Liver (tissue), 10 donors: ENCODE measurements at places on chromosomes 6 and 20.

DNA sequence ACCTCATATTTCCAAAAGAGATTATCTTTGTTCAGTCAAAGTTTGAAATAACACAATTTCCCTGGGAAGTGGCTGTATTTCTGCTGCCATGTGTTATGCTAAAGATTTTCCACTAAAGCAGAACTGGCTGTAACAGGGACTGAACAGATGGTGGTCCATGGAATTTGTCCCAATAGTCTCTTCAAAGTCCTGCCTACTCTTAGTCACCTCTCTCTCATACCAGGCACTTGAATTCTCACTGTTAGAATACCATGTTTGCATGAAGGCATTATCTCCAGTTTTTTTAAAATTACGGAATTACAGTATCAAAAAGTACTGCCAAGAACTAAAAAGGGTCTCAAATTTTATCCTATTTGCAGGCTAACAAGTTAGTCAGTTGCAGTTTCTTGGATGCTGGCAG is 105.0 kb upstream of the HDDC2 start:
- DNase-seq: no peak
- no peaks in the 10 kb centered on the region for H3K4me1 ChIP-seq
- H3K36me3 ChIP-seq: no peaks in the 10 kb centered on the region
- H3K4me3 ChIP-seq: no peak overlapping the region
- H3K27me3 ChIP-seq: no peaks in the 10 kb centered on the region

- no peaks in the 10 kb centered on the region for H3K36me3 ChIP-seq
- no peak overlapping the region for H3K27ac ChIP-seq
- no peak for DNase-seq
- H3K4me3 ChIP-seq: no peak overlapping the region
Observed at GRCh38 chr20:62643521-62644043, 1.3 kb downstream of the SLCO4A1 start.

DNA sequence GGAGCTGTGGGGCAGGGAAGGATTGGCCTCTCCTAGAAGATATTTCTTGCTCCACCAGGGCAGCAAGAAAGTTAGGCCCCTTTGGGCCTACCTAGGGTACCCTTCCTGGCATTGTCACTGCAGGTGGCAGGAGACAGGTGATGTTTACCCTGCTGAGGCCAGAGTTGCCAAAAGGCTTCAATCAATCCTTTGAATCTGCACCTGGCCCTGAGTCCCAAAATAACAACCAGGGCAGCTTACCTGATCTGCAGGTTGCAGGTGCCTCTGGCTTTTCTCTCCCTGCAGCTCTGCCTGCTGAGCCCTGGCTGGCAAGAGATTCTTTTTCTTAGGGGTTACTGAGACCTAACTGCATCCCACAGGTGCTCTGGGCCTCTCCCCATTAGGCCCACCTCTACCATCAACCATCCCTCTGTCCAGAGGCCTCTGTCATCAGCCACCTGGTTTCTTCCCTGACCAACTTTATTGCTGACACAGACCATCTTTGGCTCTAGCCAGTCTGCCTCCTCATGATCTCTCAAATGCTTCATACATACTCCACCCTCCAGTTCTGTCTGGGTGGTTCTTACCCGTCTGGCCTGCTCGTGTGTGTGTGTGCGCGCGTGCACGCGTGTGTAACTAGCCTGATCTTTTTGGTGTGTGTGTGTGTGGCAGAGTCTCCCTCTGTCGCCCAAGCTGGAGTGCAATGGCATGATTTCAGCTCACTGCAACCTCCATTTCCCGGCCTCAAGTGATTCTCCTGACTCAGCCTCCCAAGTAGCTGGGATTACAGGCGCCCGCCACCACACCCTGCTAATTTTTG is 13.7 kb downstream of the BCL2L1 start:
- H3K36me3 ChIP-seq: peaks cover 2% of the 10 kb centered on the region
- no peak for DNase-seq
- H3K4me1 ChIP-seq: peaks cover 26% of the 10 kb centered on the region
- H3K27me3 ChIP-seq: no peaks in the 10 kb centered on the region
- H3K27ac ChIP-seq: peak overlapping the region; percentile 4
- no peak overlapping the region for H3K4me3 ChIP-seq

GRCh38 chr6:21295506-21296240 is 297.9 kb upstream of the SOX4 start:
- no peak overlapping the region for H3K27ac ChIP-seq
- H3K4me3 ChIP-seq: no peak overlapping the region
- H3K27me3 ChIP-seq: no peaks in the 10 kb centered on the region
- no peaks in the 10 kb centered on the region for H3K4me1 ChIP-seq
- no peak for DNase-seq

DNA sequence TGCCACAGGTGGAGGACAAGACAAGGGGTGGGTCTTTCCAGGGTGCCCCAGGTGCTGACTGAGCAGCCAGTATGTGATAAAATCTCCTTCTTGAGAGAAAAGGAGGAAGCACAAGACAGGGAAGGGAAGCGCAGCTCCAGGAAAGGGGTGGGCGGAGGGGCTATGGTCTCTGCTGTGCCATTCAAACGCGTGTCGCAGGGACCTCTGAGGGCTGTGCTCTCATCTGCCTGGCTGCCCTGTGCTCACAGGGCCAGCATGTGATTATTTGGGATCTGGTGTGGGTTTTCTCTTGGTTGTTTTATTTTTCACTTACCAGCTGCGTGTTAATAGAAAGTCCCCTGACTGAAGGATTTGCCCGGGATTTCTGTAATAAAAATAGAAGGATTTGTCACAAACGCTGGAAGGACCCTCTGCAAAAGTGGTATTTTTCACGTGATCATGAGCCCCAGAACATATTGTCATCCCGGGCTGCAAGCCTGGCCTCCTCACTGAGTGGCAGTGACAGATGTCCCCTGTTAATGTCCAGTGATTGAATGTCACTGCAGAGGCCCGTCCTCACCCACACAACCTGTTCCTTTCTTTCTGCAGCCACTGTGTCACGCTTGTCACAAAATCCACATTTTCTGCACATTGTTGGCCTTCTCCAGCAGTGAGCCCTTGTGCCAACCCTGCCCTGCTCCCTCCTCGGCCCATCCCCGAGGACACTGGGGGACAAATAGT is 35.0 kb upstream of the VSX1 start:
- H3K27me3 ChIP-seq: no peaks in the 10 kb centered on the region
- H3K4me3 ChIP-seq: no peak overlapping the region
- no peak overlapping the region for H3K27ac ChIP-seq

- no peak for DNase-seq
- no peaks in the 10 kb centered on the region for H3K27me3 ChIP-seq
- H3K36me3 ChIP-seq: peaks cover 12% of the 10 kb centered on the region
- H3K4me1 ChIP-seq: no peaks in the 10 kb centered on the region
- no peak overlapping the region for H3K4me3 ChIP-seq
Observed at GRCh38 chr20:32829311-32830005, 9.7 kb downstream of the MAPRE1 start.

- peaks cover 12% of the 10 kb centered on the region for H3K27me3 ChIP-seq
- no peak for DNase-seq
- H3K4me3 ChIP-seq: no peak overlapping the region
Observed at GRCh38 chr6:44298055-44298803, 14.9 kb downstream of the AARS2 start.

GRCh38 chr20:43755390-43755789 is 28.6 kb upstream of the GTSF1L start:
- no peak for DNase-seq
- H3K4me1 ChIP-seq: no peaks in the 10 kb centered on the region
- H3K4me3 ChIP-seq: no peak overlapping the region
- no peaks in the 10 kb centered on the region for H3K36me3 ChIP-seq
- H3K27ac ChIP-seq: no peak overlapping the region

- H3K27ac ChIP-seq: peak overlapping the region; percentile 85
- no peaks in the 10 kb centered on the region for H3K27me3 ChIP-seq
- no peak for DNase-seq
- H3K36me3 ChIP-seq: peaks cover 19% of the 10 kb centered on the region
Observed at GRCh38 chr6:33571637-33572316, 8.3 kb downstream of the BAK1 start.

GRCh38 chr6:133761706-133762105 is 127.2 kb upstream of the TCF21 start:
- no peaks in the 10 kb centered on the region for H3K4me1 ChIP-seq
- H3K4me3 ChIP-seq: no peak overlapping the region
- no peak overlapping the region for H3K27ac ChIP-seq

- no peaks in the 10 kb centered on the region for H3K4me1 ChIP-seq
- H3K4me3 ChIP-seq: no peak overlapping the region
- no peak overlapping the region for H3K27ac ChIP-seq
- peaks cover 3% of the 10 kb centered on the region for H3K27me3 ChIP-seq
Observed at GRCh38 chr20:60249436-60249835, 291.2 kb downstream of the CDH26 start.

DNA sequence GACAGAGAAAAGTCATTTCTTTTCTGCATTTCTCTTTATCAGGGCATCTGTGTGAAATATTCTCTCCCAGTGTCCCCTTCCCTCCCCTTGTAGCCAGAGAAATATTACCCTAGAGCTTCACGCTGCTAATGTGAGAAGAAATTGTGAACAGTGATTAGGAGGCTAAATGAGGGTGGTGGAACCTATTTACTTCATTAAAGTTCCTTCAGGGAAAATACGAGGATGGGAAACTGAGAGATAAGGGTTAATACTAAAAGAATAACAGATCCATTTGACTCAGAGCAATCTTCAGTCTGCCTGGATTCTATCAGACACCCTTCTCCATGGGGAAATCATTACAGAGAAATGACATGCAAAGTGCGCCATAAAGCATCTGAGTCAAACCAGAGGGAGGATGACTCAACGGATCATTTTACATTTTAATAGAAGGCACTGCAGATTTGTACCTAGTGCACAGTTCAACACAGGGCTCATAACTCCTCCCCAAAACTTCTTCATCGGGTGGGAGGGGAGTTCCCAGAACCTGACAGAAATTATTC is 131.3 kb downstream of the GJA10 start:
- no peak overlapping the region for H3K27ac ChIP-seq
- H3K36me3 ChIP-seq: no peaks in the 10 kb centered on the region
- no peaks in the 10 kb centered on the region for H3K27me3 ChIP-seq
- no peak overlapping the region for H3K4me3 ChIP-seq
- H3K4me1 ChIP-seq: no peaks in the 10 kb centered on the region

GRCh38 chr6:157254538-157254937 is 68.8 kb downstream of the TMEM242 start:
- no peak for DNase-seq
- no peaks in the 10 kb centered on the region for H3K36me3 ChIP-seq
- H3K27ac ChIP-seq: no peak overlapping the region
- H3K4me1 ChIP-seq: no peaks in the 10 kb centered on the region

- H3K36me3 ChIP-seq: no peaks in the 10 kb centered on the region
- peak; percentile 82 for DNase-seq
- H3K27ac ChIP-seq: peak within 1 kb of the TSS; percentile 73
Observed at GRCh38 chr20:25058051-25058846, at the start of gene ACSS1. Gene ACSS1, minus strand, starts transcription at chr20:25058139. Its CDS starts 37 bp downstream, at chr20:25058102.

DNA sequence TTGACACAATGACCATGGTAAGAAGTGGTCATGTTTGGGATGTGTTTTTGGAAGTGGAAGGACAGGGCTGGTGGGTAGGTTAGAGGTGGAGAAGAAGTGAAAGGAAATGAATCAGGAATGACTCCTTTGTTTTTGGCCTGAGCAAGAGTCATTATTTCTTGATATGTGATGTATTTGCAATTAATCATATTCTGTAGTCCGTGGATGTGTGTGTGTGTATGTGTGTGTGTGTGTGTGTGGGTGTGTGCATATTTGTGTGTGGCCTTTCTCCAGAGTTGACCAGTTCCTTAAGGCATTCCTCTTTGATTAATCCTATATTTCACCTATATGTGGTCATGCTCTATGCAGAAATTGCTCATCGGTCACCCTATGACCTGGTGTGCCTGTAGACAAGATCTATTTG is 130.7 kb downstream of the UTRN start:
- no peaks in the 10 kb centered on the region for H3K36me3 ChIP-seq
- no peaks in the 10 kb centered on the region for H3K27me3 ChIP-seq
- DNase-seq: no peak
- peaks cover 3% of the 10 kb centered on the region for H3K4me1 ChIP-seq

- H3K27me3 ChIP-seq: no peaks in the 10 kb centered on the region
- H3K36me3 ChIP-seq: no peaks in the 10 kb centered on the region
- H3K27ac ChIP-seq: no peak overlapping the region
- no peak overlapping the region for H3K4me3 ChIP-seq
- no peak for DNase-seq
- H3K4me1 ChIP-seq: no peaks in the 10 kb centered on the region
Observed at GRCh38 chr6:82145926-82146452, 101.6 kb downstream of the IBTK start.

DNA sequence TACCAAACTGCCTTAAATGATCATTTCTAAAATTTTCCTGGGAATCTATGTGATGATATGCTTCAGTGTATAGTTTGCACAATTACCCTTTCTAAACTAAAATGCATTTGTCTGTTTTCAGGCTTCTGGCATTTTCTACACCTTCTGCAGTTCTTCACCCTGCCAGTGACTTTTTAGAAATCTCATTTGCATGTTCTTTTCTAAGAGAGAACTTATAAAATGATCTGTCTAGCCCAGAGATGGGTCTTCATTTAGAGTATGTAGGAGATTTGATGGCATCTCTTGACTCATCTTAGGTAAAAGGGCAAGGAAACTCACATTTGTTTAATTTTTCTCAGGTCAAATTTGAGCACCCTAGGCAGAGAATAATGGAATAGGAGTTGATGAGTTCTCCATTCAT is 17.8 kb downstream of the NCOA7 start:
- no peaks in the 10 kb centered on the region for H3K27me3 ChIP-seq
- H3K4me3 ChIP-seq: no peak overlapping the region
- peaks cover 3% of the 10 kb centered on the region for H3K4me1 ChIP-seq

DNA sequence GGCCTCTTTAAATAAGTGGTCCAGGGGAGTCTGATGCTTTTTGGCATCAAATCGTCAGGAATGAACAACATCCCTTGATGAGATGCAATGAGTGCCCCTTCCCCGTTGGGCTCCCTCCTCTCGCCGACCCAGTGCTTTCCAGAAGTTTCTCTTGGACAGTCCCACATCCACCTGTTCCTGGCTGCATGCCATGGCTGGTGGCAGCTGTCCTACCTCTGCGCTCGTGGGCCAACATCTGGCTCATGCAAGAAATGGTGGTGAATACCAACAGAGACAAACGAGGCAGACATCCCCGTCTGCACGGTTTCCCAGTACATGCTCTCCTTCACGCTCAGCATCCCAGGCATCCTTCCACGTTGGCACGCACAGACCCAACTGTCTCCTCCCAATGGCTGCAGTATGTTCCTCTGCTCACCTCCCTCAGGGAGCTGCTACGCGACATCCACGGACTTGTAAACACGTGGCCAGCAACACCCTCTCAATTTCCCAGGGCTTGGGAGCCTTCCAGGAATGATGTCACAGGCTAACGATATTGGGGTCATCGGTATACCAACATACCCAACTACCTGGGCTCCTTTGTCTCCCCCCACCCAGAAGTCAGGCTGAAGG is 37.5 kb downstream of the PPP1R3G start:
- no peak overlapping the region for H3K4me3 ChIP-seq
- peak overlapping the region; percentile 96 for H3K27ac ChIP-seq
- H3K36me3 ChIP-seq: no peaks in the 10 kb centered on the region
- H3K4me1 ChIP-seq: peaks cover 20% of the 10 kb centered on the region
- DNase-seq: no peak

- no peaks in the 10 kb centered on the region for H3K27me3 ChIP-seq
- H3K4me1 ChIP-seq: no peaks in the 10 kb centered on the region
- no peak overlapping the region for H3K27ac ChIP-seq
- H3K4me3 ChIP-seq: no peak overlapping the region
- no peak for DNase-seq
- no peaks in the 10 kb centered on the region for H3K36me3 ChIP-seq
Observed at GRCh38 chr20:51815383-51816076, 13.2 kb upstream of the SALL4 start.
